ENCODE measurements at places on chromosomes 5 and 9.

GRCh38 chr9:3804103-3804502, 278.3 kb upstream of the RFX3 start:
- DNase-seq = no peak

DNA sequence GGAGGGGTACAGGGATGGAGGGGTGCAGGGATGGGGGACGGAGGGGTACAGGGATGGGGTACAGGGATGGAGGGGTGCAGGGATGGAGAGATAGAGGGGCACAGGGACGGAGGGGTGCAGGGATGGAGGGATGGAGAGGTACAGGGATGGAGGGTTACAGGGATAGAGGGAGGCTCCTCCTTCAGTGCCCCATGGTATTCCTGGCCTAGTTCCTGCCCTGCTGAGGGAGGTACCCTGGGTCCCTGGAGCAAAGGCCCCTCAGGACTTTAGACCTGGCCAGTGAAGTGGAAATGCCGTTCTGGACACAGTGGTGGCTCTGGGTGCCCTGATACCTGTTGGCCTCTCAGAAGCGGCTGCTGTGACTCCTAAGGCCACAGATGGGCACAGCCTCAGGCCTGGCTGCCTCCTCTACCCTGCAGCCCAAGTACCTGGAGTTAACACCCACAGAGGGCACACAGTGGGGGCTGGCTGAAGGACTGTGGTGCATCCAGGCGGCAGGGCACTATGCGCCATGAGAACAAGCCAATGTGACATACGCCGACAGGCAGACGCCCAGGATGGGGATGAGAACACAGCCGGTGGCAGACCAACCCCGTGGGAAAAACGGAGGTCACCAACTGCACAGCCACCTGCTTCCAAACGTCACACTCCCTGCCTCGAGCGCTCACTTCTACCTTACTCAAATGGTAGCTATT, 8.4 kb downstream of the PTGES2 start:
- no peak for DNase-seq

- DNase-seq = no peak
Observed at GRCh38 chr5:137665678-137666460, 70.0 kb downstream of the KLHL3 start.

DNA sequence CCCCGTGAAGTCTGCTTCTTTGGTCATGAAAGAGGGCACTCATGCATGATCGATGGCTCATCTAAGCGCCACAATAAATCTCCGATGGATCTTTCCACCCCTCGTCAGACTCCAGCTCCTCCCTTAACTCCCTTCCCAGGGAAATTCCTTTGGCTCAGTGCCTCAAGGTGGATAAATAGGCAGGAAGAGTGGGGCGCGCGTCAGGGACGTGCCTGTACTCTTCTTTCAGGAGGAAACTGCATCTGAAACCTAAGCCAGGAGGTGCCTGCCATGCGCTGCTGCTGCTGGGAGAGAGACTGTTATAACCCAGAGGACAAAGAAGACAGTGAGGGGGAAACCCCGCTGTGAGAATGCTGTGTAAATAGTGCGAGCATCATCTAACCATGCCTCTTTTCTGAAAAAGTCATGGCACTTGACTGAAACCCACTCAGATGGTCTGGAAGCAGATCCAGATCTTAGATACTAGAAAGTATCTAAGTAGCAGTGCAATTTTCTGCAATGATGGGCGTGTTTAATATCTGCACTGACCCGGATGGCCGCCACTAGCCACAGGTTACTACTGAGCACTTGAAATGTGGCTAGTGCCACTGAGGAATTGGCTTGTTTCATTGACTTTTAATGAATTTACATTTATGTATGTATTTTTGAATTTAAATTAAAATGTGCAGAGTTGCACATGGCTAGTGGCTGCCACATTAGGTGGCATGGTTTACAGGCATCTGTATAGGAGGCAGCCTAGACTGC, 120.3 kb upstream of the BASP1 start:
- DNase-seq = no peak

DNA sequence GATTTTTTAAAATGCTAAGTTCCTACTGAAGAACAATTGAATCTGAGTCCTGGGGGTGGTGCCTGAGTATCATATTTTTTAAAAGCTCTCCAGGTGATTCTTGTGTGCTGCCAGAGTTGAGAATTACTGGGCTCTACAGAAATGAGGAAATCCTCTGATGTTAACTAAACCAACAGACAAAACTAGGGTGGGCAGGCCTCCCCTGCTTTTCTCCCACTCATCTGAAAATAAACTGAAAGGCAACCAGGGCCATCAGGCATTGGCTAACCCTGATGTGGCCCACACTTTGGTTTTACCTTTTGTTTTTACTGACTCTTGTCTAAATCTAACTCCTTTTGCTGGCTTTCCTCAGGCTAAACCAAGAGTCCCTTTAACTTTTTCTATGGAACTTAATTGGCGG, 13.3 kb upstream of the CTNNA1 start:
- DNase-seq = no peak

DNA sequence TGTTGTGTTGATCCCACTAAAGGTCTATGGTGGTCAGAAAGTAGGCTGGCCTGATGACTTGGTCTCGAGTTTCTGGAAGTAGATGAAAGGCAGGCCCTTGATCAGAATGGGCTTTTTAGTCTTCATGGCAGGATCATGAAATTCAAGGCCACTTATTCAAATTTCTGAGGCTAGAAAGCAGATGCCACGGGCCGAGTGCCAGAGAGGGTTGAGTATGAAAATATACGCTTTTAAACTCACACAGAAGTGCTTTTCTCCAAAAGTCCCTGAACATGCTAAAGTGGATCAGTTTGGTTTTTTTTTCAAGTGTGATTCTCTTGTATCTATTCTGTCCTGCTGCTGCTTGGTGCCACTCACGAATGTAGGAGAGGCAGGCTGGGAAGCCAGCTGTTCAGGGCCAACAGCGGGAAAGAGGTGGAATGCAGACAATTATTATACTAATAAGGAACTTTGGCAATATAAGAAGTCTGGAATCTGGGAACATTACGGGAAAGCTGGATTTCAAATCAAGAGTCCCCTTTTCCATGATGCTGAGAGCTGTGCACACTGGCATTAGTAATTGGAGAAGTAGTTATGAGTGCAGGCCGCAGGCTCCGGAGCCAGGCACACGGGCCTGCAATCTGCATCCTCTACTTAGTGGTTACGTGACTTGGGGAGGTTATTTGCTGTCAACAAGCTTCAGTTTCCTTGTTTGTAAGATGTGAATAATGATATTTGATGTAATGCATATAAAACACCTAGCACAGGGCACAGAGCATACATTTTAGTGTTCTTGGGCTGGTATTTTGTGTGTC, 95.8 kb downstream of the LMNB1 start:
- DNase-seq = no peak

DNA sequence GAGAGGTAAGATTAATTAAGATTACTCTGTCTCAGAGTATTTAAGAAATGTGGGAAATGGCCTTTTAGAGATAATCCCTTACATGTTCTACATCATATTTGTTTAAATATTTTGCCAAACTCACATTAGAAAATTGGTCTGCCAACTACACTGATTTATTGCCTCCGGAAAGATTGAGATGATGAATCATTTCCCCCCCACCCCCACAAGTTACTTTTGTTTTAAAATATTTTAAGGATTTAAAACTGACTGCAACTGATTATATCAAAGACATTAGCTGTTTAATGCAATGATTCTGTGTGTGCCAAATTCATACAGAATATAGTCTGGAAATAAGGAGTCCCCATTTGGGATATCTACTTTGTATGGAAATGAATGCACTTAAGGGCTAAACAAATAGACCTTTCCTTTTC, 674.4 kb downstream of the PRR16 start:
- no peak for DNase-seq

GRCh38 chr5:178198706-178199105, 5.6 kb upstream of the HNRNPAB start:
- no peak for DNase-seq

GRCh38 chr5:97420646-97421045, 237.6 kb upstream of the RIOK2 start:
- DNase-seq = no peak

DNA sequence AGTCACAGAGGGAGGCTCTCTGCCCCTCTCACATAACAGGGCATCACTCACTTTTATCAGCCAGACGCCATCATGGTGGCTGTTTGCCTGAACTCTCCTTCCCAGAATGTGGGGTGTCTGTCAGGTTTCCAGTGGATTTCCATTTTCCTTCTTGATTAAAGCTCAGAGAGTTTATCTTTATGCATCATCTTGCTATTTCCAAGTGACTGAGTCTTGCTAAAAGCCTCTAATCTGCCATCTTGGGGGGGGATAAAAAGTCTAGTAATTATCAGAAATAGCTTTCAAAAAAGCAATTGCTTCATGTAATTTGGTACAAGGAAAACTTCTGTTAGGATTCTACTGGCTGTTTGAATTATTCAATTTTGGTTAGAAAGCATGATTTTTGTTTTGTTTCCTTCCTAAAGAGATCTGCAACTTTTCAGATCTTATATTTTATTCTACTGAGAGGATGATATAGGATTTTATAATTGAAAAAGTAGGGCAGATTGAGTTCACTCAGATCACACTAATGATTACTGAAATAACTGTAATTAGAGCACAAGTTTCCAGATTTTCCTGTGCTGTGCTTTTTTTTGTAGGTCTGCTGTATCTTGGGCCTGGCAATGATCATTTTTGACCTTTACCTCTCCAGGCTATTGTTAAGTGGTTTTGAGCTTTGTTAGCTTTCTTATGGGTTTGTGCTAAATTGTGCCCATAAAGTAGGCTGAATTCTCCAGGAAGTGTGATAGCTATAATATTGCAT, 661.5 kb downstream of the TLE4 start:
- no peak for DNase-seq

DNA sequence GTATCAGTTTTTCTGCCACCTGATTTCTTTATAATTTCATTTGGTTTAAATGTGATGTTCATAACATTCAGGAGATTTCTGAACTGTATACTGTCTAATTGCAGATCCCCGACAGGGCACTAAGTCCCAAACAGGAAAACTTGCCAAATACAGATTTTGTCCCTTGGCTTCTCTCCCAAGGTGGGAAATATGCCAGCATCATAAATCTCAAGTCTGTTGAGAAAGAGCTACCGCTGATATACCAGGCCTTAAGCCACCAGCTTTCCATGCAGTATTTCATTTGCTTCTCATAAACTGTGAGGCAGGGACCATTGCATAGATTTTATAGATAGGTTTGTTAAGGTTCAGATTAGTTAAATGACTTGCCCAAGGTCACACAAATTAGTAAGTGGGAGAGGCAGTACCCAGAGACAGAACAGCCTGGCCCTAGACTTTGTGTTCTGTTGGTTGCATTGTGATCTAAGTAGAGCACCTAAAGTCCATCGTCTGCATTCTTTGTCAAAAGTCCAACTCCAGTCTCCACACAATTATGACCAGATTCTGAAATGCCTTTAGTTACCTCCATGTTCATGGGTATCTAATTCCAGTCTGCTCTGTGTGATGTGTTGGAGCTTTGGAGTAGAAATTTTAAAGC, 16.2 kb downstream of the GPR21 start:
- DNase-seq = no peak

- DNase-seq = no peak
Observed at GRCh38 chr5:180154821-180155364, 54.1 kb downstream of the RASGEF1C start.

GRCh38 chr9:28050046-28050445, 476.8 kb upstream of the C9orf72 start:
- no peak for DNase-seq

DNA sequence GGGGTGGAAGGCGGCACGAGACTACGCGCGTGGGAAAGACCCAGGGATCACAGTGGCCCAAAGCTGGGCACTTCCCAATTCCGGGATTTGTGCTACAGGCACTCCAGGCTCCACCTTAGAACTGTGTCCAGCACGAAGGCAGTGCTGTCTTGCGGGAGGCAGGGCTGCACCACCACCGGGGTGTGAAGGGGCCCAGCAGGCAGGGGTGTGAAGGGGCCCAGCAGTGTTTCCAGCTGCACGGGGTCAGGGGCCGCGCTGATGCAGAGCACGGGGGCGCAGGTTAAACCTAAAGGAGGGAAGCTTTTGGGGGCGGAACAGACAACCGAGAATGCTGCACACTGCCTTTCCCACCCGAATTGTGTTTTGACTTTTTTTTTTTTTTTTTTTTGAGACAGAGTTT, 1.1 kb upstream of the PDCD6 start:
- DNase-seq = no peak

GRCh38 chr9:81116340-81117137, 572.8 kb downstream of the TLE1 start:
- no peak for DNase-seq

- DNase-seq = no peak
Observed at GRCh38 chr5:62707131-62707530, 128.5 kb downstream of the LRRC70 start.

DNA sequence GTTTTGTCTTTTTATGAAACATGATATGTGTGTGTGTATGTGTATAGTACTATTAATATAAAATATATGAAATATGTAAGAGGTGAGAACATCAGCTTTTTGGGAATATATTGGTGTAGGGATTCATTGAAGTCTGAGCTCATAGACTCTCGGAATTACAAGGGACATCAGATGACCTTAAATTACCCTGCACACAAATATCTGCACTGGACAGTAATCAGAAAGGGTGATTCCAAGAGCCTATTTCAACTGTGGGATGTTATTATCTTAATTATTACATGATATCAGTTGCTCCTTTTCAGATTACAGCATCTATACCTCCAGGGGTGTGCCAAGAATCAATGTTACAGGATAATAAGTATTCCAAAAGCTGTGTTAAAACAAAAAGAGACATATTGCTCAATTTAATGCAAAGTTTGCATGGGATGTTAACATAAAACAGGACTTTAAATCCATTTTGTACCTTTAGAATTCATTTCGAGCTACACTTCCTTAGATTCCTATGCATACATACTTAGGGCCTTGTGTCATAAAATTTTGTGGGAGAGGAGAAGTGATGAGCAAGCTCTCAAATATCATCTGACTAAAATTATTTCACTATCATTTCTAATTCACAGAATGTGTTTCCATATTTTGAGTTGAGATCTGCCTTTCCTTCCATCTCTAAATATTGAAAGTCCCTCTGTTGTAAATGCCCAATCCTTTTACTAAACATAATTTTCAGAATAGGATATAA, 365.2 kb downstream of the BRINP1 start:
- no peak for DNase-seq
